ENCODE measurements at places on chromosomes 5 and 9.
A peak's percentile ranks its signal among the peaks of the same experiment; 100 is the strongest.

DNA sequence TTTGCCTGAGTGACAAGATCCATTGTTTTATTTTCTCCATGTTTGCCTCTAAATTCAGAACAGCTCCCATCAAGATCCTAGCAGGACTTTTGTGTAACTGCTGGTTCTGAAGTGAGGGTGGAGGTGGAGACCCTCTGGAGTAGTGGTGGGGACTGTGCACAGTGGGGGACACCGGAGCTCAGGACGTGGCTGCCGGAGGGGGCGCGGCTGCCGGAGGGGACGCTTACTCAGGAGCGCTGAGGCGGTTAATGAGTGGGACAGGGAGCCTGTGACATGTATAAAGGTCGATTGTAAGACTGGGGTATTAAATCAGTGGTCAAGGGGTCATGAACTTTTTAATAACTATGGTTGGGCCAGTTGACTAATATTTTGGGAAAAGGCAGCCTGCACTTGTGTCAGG, 127.0 kb upstream of the CACNA1B start:
- no peak for DNase-seq

DNA sequence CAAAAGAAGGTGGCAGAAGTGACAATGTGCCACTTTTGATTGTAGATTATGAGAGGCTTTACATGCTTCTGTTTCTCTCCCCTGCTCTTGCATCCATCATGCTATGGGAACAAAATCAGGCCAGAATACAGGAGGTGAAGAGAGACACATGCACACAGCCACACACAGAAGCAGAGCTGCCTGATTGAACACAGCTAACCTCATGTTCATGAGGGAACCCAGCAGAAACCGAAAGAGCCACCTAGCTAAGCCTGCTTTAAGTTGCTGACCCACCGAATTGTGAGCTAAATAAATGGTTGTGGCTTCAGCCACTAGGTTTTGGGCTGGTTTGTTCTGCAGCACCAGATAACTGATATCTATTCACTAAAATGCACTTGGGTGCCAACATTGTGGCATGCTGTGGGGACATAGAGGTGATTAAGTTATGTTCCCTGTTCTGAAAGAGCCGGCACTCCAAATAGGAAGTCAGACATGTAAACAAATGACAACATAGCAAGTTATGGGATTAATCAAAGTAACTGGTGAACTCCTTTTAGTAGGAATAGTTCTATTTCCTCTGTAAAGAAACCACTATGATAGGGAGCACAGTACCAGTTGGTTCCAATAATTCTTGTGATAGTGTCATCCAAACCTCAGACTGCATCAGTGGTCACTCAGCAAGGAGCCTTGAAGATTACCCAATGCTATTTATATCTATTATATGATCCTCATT, 93.6 kb upstream of the TNC start:
- DNase-seq = no peak

- no peak for DNase-seq
These were observed 2.0 kb upstream of the CPEB4 start for GRCh38 chr5:173886150-173886549.

DNA sequence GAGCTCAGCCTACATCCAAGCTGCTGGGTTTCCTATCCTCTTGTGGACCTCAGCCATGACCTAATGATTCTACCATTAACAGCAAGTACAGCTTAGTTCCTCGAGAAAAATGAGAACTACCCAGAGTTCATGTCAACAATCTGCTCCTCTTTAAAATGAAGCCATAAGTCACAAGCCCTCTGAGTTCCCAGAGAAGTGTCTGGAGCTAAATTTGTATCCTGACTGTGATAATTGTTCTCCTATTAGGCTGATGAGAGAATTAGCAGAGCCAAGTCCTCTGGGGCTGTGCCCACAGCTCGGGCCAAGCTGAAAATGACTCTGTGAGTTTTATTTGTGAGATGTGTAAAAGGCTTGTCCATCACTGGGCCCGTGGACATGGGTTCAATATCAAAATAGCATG, 145.1 kb upstream of the SMIM23 start:
- no peak for DNase-seq

DNA sequence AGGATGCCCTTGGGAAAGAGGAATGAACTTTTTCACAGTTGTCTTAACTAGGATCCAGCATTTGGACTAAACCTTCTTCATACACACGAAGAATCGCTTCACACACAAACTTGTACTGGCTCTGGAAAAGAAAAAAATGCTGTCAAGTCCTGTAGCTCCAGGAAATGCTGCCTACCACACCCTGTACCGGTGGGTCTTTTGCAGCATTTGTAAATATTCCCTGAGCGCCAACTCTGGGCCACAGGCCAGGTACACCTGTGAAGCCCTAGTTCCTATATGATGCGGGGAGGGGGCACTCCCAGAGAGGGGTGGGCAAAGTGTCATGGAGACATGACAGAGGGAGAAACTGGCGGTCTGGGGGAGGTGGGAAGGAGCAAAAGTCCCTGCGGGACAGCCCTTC, 58.7 kb upstream of the EPB41L4B start:
- DNase-seq = no peak

DNA sequence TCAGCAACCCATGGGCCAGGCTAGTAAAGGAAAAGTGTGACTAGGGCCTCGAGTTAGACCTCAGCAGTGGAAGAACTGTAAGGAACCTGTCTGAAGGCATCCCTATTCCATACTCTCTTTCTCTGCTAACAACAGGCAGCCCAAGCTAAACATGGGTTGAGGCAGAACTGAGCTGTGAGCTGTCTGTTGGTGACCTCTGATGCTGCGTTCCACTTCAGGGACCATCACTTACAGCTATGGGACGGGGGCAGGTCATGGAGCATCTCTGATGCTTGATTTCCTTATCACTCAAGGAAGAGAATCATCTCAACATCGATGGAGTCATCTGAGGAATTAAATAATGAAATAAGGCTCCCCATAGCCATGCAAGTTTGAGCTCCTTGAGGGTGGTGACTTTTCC, 174.8 kb downstream of the ACTL7B start:
- no peak for DNase-seq

GRCh38 chr9:16023446-16023845, 470.6 kb downstream of the CCDC171 start:
- no peak for DNase-seq

GRCh38 chr9:91150273-91150997, 211.3 kb downstream of the AUH start:
- no peak for DNase-seq

DNA sequence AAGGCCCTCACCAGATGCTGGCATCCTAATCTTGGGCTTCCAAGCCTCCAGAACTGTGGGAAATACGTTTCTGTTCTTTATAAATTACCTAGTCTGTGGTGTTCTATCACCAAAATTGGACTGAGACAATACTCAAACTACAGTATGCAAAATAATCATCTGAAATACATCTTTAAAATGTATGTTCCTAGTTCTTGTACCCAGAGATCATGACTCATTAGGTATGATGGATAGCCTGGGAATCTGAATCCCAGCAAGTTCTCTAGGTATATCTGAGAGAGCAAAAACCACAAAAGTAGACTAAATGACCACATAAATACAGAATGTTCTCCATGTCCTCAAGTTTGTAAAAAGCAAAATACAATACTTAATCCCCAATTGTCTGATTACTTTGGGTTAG, 166.3 kb downstream of the YIPF5 start:
- no peak for DNase-seq

GRCh38 chr5:65969539-65970393, 43.4 kb downstream of the ERBIN start:
- no peak for DNase-seq

GRCh38 chr9:121453232-121453892, 46.3 kb downstream of the GGTA1 start:
- DNase-seq = no peak

DNA sequence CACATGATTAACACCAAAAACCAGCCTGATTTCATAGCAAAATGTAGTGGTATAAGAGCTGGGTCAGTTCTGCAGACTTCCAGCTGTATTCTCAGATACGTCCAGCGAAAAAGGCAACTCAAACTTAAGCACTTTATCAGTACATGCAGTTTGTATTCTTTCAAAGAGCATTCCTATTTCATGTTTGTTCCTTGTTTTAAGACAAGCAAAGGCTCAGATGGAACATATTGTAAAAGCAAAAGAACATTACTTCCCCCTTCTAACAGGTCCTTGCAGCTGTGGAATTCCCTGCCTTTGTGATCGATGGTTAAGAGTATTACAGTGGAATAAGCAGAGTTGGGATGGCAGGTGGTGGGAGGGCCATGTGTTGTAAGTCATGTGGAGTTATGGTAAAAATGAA, 86.3 kb upstream of the GRHPR start:
- DNase-seq = no peak

DNA sequence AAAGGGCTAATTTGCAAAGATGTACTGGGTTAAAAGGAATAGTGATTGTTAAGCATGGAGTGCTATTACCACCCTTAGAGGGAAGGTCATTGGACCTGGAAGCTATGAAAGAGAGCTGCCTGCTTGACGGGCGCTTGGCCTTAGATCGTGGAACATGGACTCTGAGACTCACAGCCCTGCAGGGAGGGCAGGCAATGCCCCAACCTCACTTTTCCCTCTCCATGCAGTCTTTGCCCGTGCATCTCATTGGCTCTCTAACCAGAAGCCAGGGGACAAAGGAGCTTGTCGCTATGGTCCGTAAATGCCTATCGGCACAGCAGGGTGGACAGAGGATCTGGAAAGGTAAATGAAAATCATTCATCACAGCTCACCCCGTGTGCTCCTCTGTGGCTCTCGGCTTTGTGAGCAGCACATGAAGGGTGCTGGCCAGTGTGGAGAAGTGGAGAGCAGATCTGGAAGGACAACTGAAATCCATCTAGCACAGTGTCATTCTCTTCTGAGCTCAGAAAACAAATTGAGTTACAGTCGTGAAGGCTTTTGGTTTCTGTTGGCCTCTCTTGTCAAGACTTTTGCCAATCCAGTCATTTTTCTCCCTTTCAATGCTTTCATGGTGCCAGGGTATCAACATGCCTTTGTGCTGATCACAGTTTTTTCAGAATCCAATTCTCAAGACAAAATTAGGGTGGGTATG, 186.2 kb downstream of the SNX18 start:
- no peak for DNase-seq

GRCh38 chr5:87300744-87301143, 33.1 kb downstream of the RASA1 start:
- peak; percentile 64 for DNase-seq

GRCh38 chr9:128683340-128684064, 5.5 kb upstream of the SET start:
- DNase-seq = no peak

DNA sequence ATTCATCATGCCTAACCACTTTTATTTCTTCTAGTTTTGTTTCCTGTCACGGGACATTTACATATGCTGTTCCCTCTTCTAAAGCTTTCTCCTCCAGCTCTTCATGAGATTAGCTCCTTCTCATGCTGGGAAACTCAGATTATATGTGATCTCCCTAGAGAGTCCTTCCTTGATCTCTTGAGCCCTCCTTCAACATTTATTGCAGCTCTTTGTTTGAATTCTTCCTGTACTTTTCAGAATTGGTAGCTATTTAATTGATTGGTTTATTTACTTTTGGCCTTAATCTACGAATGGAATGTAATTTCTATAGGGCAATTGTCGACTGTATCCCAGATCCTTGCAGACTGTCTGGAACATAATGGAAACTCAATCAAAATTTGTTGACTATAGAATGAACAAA, 9.7 kb upstream of the TRPM3 start:
- no peak for DNase-seq

GRCh38 chr5:109931049-109931780, 241.5 kb downstream of the MAN2A1 start:
- no peak for DNase-seq

Measured in HS-27A (cell line).